Activated CD8-positive, alpha-beta T cell treated with anti-CD3 and anti-CD28 coated beads, Interleukin-2, amount 10 ng/mL, durations not matched to agents 7 days and 5 days (primary cell): ENCODE measurements at places on chromosomes 6 and 20. TPM values are rescaled to one million over a fixed set of nuclear protein-coding genes. Genes with fewer than 3 reads are reported as not detected.
A peak's percentile ranks its signal among the peaks of the same experiment; 100 is the strongest.

DNA sequence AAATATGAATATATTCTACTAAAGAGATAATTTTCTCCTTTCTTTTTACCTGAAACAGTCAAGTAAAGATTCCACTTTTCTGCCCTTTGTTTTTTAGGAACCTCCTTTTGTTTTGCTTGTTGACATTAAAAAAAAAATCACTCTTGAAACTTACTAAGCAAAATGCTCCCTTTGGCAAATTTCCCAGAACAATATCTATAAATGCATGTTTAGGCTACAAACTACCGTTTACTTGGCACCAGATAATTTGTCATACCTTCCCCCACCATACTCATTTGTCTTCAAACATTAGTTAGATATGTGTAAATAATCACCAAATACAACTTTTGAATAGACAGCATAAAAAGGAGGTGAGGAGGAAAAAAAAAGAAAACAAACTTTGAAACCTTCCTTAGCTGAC, 604.7 kb downstream of the RFPL4B start:
- H3K36me3 ChIP-seq: no peaks in the 10 kb centered on the region
- H3K4me1 ChIP-seq: no peaks in the 10 kb centered on the region
- no peak overlapping the region for H3K27ac ChIP-seq
- no peaks in the 10 kb centered on the region for H3K27me3 ChIP-seq
- H3K4me3 ChIP-seq: no peak overlapping the region

DNA sequence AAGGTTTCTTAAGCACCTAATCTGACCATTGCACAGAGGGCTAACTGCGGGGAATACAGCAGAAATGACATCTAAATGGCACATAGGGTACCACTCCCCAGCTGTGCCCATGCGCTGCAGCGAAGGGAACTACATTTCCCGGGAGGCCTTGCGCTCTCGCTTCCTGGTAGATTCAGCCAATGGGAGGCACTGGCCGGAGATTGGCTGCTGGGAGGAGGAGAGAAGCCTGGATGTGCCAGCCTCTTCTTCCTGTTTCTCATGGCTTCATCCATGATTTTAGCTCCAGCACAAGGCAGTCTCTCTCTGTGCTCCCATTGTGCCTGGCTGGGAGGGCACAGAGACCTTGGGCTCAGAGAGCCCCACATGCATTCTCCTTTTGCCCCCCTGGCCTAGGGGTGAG, 101.7 kb upstream of the FOXA2 start:
- H3K27ac ChIP-seq: no peak overlapping the region
- no peak for DNase-seq
- H3K4me3 ChIP-seq: no peak overlapping the region
- H3K27me3 ChIP-seq: no peaks in the 10 kb centered on the region
- no peaks in the 10 kb centered on the region for H3K36me3 ChIP-seq

GRCh38 chr6:169265486-169266131, 12.0 kb upstream of the THBS2 start:
- H3K4me1 ChIP-seq: no peaks in the 10 kb centered on the region
- no peak overlapping the region for H3K4me3 ChIP-seq
- H3K36me3 ChIP-seq: no peaks in the 10 kb centered on the region
- no peak for DNase-seq

GRCh38 chr6:70857387-70858077, 99.3 kb downstream of the B3GAT2 start:
- H3K4me3 ChIP-seq: no peak overlapping the region
- peaks cover 20% of the 10 kb centered on the region for H3K36me3 ChIP-seq
- DNase-seq: no peak

SLC22A2 gene
- total RNA-seq: not detected

DNA sequence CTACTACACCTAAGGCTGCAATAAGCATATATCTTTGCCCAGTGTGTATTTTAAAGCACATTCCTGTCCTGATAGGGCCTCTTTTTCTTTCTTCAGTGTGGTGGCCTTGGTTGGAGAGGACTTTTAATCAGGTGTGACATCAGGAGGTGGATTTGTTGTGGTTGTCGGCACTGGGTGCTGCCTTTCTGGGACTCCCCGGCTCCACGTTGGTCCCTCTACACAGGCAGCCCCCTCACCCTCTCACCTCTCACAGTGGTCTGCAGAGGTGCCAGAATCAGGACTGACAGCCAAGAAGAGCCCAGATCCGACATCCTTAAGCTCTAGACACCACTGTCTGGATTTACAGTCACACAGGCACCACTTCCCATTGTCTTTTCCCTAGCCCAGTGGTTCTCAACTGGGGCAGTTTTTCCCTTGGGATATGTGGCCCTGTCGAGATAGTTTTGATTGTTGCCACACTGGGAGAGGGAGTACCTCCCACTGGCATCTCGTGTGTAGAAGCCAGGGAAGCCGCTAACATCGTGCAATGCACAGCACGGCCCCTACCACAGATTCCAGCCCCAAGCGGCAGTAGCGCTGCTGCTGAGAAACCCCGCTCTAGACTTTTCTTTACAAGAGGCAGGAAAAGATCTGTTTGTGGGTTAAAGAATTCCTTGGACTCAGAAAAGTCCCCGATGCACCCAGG, 314.1 kb downstream of the QKI start:
- no peak for DNase-seq
- no peak overlapping the region for H3K4me3 ChIP-seq
- no peak overlapping the region for H3K27ac ChIP-seq
- peaks cover 2% of the 10 kb centered on the region for H3K27me3 ChIP-seq

- peak overlapping the region; percentile 25 for H3K4me3 ChIP-seq
- H3K27ac ChIP-seq: peak overlapping the region; percentile 89
- DNase-seq: no peak
Observed at GRCh38 chr6:5984150-5985089, 22.3 kb downstream of the NRN1 start.

GRCh38 chr6:143009851-143010250, 50.8 kb upstream of the AIG1 start:
- no peaks in the 10 kb centered on the region for H3K27me3 ChIP-seq
- no peak overlapping the region for H3K4me3 ChIP-seq
- H3K36me3 ChIP-seq: no peaks in the 10 kb centered on the region
- no peak overlapping the region for H3K27ac ChIP-seq
- no peak for DNase-seq
